ENCODE measurements at places on chromosomes 1 and 21.
A peak's percentile ranks its signal among the peaks of the same experiment; 100 is the strongest.

DNA sequence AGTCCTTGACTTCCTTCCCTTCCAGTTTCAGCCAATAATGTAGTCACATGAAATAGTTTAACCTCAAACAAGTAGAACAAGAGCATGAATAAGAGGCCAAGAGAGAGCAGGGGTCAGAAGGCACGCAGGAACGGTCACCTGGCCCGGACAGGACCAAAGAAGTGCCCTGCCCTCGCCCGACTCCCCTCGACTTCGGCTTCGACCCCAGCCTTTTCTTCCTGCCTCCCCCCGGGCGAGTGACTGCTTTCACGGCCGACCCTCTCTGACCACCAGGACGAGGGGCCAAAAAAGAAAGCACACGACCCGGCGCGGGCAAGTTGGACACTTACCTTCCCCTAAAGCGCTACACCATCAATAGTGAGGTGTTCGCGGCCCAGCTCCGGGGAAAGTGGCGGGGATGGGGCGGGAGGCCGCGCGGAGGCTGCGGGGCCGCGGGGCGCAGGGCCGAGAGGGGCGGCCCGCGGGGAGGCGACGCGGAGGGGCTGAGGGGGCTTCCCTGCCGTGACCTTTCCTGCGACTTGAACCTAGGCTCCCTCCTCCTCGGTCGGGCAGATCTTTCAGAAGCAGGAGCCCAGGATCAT, 519 bp downstream of the RERE start:
- peak; percentile 17 for DNase-seq

DNA sequence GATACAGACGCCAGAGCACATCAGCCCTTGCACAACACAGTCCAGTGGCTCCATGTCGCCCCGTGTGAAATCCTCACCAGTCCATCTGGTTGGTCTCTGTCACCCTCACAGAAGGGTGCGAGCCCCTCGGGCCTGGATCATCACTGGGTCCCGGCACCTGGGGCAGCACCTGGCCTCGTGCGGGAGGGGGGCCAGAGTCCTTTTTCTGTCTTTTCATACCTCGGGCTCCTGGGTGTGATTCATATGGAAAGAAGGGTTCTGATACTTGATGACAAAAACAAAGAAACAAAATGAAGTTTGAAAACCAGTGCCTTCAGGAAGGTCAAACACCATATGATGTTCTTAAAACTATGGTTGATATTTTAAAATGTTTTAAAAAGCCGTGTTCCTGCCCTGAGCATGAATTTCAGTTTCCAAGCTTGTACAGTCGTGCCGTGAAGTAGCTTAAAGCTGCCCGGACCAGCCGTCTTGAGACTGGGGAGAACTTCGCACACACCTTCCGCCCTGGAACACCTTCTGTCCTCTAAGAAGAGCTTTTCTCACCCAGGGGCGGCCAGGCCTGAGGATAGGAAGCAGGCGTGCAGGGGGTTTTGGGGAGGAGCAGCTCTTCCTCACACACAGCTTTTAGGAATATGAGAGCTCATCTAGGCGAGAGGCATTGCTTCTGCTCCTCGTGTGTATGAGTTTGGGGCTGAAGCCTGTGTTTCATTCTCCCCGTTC, 35.2 kb downstream of the SLC37A1 start:
- DNase-seq = no peak

- DNase-seq = no peak
Observed at GRCh38 chr1:90046635-90047034, 51.7 kb downstream of the ZNF326 start.

GRCh38 chr1:179785031-179785431, 41.9 kb downstream of the FAM163A start:
- no peak for DNase-seq

DNA sequence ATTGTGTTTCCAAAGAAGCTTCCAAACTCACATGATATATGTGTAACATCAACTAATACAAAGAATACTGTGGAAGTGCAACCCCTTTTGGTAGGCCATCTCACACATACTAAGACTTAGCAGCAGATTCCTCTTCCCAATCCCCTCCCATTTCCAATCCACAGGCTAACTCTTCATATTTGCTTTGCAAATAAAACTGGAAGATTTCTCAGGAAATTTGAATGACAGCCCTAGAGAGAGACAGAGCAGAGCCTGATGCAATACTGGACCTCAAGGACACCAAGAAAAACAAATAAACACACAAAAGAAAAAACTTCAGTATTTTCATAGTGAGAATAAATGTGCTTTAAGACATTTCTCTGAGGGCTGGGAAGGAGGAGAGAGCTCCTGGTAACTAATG, 190.2 kb upstream of the BRINP3 start:
- DNase-seq = no peak

GRCh38 chr1:41275831-41276230, 33.7 kb upstream of the SCMH1 start:
- no peak for DNase-seq

DNA sequence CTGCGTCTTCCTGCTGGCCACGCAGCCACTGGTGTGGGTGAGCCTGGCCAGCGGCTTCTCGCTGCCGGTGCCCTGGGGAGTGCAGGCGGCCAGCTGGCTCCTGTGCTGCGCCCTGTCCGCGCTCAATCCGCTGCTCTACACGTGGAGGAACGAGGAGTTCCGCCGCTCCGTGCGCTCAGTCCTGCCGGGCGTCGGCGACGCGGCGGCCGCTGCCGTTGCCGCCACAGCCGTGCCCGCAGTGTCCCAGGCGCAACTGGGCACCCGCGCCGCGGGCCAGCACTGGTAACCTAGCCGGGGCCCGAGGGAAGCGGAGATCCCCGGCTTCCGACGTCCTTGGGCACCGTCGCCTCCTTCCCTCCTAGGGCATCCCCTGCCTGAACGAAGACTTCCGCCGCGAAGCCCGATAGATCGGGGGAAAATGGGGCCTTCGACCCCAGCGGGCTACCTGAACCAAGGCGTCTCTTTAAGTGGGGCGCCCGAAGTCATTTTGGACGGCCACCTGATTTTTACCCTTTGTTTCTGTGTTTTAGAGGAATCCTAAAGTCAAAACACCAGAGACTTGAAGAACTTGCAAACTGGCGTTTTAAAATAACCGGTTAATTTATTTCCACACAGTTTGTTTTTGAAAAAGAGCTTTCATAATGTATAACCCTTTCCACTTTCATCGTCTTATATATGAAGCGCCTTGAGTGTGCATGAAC, 2.0 kb downstream of the GPR88 start:
- DNase-seq = no peak

- DNase-seq = no peak
Observed at GRCh38 chr21:41684381-41685245, 82.2 kb downstream of the RIPK4 start.

- DNase-seq = no peak
Observed at GRCh38 chr1:118826669-118827068, 161.5 kb downstream of the TBX15 start.

- DNase-seq = no peak
Observed at GRCh38 chr1:65343286-65343685, 33.9 kb downstream of the DNAJC6 start.

GRCh38 chr21:23822760-23823159, 1784.5 kb downstream of the MRPL39 start:
- DNase-seq = no peak

DNA sequence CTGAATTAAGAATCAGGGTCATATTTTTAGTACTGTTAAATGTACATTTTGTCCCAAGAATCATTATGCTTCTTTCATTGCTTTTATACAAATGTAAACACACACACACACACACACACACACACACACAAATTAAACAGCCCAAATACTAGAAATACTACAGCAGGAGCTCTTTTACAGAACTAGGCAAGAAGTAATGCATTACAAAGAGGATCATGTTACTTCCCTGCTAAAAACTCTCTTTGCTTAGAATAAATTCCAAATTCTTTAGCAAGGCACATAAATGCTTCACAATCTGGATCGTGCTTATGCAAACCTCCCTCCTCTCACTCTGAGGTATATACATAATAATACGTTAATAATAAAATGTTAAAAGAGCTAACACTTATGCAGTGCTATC, 720.4 kb upstream of the ADGRL4 start:
- DNase-seq = no peak

GRCh38 chr1:48526008-48526710, 54.2 kb upstream of the SPATA6 start:
- no peak for DNase-seq

GRCh38 chr1:79825551-79825950, 819.0 kb upstream of the ADGRL4 start:
- no peak for DNase-seq

GRCh38 chr21:15135867-15136629, 71.2 kb upstream of the NRIP1 start:
- DNase-seq = no peak

GRCh38 chr1:248788327-248788726, 32.8 kb upstream of the LYPD8 start:
- DNase-seq = no peak

- DNase-seq = no peak
Observed at GRCh38 chr1:68975212-68975933, 478.5 kb upstream of the DEPDC1 start.

GRCh38 chr21:15249285-15249993, 184.6 kb upstream of the NRIP1 start:
- DNase-seq = no peak

- no peak for DNase-seq
Observed at GRCh38 chr1:10621906-10622305, 147.2 kb downstream of the PEX14 start.

GRCh38 chr1:72177711-72178110, 104.6 kb downstream of the NEGR1 start:
- DNase-seq = no peak

DNA sequence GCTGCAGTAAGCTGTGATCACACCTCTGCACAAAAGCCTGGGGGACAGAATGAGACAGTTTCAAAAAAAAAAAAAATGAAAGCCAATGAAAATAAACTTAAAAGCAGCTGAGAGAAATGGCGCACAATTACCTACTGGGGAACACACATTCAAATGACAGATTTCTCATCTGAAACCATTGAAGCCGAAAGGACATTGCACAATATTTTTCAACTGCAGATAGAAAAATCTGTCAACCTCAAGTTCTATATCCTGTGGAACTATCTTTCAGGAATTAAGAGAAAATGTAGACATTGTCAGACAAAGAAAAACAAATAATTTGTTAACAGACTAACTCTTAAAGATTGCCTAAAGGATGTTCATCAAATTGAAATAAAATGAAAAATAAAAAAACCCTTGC, 442.8 kb downstream of the MATN1 start:
- DNase-seq = no peak

DNA sequence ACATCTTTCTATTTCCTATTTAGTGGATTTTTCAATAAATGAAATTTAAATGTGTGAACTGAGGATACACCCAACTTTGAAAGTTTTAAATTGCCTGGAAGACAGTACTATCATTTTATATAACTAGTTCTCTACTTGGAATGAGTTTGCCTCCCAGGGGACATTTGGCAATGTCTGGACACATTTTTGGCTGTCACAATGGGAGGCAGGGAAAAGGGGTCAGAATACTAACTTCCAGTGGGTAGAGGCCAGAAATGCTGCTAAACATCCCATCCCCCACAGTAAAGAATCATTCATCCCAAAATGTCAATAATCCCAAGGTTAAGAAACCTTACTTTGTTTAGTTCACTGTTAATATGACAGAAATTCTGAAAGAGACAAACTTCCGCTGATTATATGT, 13.2 kb upstream of the NRAS start:
- no peak for DNase-seq

- DNase-seq = no peak
Observed at GRCh38 chr1:192862271-192862670, 53.4 kb downstream of the RGS2 start.

DNA sequence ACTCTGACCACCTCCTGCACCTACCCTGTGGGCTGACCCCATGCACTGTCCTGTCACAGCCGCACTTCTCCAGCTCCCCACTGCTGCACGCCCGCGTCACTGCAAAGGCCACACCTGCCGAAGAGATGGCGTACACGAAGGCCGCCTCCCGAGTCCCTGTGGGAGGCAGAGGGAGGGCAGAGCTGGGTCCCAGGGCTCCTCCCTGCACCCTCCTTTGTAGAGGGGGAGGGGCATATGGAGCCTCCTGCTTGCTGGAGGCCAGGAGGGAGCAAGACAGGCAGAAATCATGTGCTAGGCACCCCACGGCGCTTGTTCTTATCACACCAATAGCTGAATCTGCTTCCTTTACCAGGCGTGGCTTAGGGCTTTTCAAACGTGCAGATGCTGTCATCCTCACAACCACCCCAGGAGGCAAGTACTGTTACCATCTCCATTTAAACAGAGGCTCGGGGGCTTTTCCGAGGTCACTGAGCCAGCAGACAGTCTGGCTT, 21.4 kb downstream of the WNT4 start:
- no peak for DNase-seq

DNA sequence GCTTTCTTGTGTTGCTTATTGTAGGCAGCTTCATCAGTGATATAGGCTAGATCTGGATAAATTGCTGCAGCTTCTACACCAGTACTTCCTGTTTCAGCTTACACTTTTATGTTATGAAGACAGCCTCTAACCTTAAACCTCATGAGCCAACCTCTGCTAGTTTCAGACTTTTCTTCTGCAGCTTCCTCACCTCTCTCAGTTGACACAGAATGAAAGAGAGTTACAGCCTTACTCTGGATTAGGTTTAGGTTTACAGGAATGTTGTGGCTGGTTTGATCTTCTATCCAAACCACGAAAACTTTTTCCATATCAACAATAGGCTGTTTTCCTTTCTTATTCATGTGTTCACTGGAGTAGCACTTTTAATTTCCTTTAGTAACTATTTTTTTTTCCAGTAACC, 76.9 kb upstream of the RNPC3 start:
- DNase-seq = no peak

- DNase-seq = no peak
Observed at GRCh38 chr1:82586473-82586872, 785.7 kb downstream of the ADGRL2 start.

DNA sequence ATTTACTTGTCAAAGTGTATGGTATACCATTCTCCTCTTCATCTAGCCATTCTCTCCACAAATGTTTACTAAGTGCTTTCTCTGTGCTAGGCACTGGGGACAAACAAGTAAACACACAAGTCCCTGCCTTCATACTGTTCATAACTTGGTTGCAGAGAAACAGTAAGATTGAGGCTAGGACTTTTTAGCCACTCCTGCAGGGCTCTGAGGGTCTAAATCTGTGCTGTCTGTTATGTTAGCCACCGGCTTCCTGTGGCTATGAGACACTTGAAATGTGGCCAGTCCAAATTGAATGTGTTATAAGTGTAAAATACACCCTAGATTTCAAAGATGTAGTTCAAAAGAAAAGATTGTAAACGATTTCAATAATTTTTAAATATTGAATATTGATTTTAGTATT, 50.2 kb downstream of the AZIN2 start:
- no peak for DNase-seq

DNA sequence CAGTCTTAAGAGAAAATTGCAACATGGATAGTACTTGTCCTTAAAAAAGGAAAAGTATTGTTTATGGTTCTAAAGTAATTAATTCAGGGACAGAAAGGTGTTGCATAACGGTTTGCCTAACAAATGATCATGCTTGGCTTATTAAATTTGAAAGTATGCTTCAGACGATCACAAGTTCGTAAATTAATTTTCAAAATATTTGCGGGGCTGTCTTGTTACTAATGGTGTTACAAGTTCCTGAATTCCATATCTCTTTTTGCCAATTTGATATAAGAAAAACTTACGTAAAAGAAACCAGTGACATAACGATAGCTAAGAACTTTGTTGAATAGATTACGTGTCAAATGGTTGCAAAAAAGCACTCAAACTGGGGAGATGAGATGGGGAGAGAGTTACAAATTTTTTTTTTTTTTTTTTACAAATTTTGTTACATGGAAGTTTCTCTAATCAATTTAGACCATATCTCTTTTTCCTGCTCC, 1.3 kb downstream of the AGO3 start:
- no peak for DNase-seq

Measured in CD4-positive, alpha-beta T cell treated with Interleukin-21 for 1 hour (primary cell).